Hair follicle dermal papilla cell (primary cell): ENCODE measurements at places on chromosomes 7 and 10. TPM values are rescaled to one million over a fixed set of nuclear protein-coding genes. Genes with fewer than 3 reads are reported as not detected.

Gene RALA
- 26.0 and 29.7 TPM in 2 replicates for total RNA-seq

Gene ASB4
- 0.16 TPM in 1 of 2 replicates, not detected in the other for total RNA-seq

Gene FAM25A
- total RNA-seq: not detected in 2 replicates

Gene HOXA2
- 0.12 and 0.32 TPM in 2 replicates for total RNA-seq

Gene GATA3
- not detected in 2 replicates for total RNA-seq

Gene TEX47
- total RNA-seq: not detected in 2 replicates

Gene SPDYE17
- total RNA-seq: not detected in 2 replicates

Gene RAMP3
- total RNA-seq: 0.24 TPM in 1 of 2 replicates, not detected in the other

Gene FAM53B
- total RNA-seq: 15.3 and 18.7 TPM in 2 replicates

Gene LIPK
- total RNA-seq: not detected in 2 replicates

Gene NEUROD6
- total RNA-seq: not detected in 2 replicates

Gene LRIT1
- not detected in 2 replicates for total RNA-seq

Gene HTRA1
- 389 and 428 TPM in 2 replicates for total RNA-seq

Gene CCDC7
- 16.2 and 19.4 TPM in 2 replicates for total RNA-seq

Gene GJD4
- total RNA-seq: 0.16 TPM in 1 of 2 replicates, not detected in the other

Gene TACR2
- 0.12 and 0.32 TPM in 2 replicates for total RNA-seq

Gene RAB19
- total RNA-seq: not detected in 2 replicates

Gene NEBL
- total RNA-seq: not detected in 2 replicates

Gene ANAPC16
- 41.2 and 50.5 TPM in 2 replicates for total RNA-seq
